ENCODE measurements at places on chromosomes 7 and 10.

DNA sequence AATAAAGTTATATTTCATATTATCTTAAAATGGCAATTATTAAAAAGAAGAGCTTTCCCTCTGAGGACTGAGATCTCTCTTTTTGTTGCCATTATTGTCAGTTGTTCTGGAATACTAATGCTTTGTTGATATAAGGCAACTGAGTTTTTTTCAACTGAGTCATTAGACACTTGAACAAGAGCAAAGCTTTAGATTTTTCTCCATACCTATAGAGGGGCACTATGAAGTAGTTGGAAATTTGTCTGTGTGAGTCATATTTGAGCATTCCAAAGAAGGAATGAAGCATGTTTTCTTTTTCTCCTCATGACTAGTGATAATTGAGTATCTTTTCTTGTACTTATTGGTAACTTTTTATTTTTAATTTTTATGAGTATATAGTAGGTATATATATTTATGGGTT is 24.5 kb downstream of the RPA3 start:
- DNase-seq = no peak

DNA sequence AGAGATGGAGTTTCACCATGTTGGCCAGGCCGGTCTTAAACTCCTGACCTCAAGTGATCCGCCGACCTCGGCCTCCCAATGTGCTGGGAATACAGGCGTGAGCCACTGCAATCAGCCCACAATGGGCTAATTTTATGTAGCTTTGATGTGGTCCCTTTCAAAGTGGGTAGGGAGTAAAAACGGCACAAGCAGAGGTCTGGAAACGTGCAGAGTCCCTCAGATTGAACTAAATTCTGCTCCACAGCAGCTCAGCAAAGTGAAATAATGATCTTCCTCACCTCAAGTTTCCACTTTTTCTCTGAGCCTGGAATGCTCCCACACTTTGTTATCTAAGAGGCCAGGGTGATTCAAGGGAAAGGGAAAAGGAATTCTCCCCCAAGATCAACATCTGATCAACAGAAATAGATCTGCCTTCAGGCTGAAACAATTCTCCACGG is 6.1 kb downstream of the CCDC3 start:
- no peak for DNase-seq

GRCh38 chr7:82029236-82029913 is 259.5 kb upstream of the HGF start:
- DNase-seq = no peak

DNA sequence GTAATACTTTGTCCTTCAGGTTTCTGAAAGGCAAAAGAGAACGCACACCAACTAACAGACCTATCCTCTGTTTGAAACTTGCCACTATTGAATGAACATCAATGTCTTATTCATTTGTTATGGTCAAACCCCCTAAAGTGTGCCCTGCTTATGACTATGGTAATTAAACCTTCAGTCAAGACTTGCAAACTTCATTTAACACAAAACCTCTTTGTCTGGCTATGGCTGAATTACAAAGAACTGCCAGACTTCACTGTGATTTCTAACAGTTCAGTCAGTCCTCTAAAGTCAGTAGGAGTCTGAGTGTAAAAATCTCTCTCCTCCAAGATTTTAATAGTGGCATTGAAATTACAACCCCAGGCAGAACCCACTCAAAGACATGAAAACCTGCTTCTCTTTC is 702.5 kb upstream of the LRRN3 start:
- no peak for DNase-seq

DNA sequence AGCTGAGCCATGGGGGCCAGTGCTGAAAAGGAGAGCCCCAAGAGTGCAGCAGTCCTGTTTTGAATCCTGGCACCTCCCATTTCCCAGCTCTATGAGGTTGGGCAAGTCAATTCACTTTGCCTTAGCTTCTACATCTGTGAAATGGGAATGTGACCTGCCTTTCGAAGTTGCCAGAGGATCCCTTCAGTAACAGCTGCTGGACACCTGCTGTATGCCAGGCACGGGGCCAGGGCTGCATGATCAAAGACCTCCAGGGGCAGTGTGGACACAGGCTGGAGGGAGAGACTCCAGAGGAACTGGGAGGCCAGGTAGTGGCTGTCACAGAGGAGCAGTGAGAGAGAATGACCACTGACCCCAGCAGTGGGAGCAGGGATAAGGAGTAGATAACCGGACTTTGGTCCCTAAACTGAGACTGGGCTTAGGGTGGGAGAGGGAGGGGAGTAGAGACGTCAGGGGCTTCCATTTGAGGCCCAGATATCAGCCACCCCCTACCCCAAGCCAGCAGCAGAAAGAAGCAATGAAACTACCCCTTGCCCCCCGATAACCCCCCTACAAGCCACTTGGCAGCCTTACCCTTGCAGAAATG is 45.2 kb downstream of the SRRM3 start:
- DNase-seq = no peak

DNA sequence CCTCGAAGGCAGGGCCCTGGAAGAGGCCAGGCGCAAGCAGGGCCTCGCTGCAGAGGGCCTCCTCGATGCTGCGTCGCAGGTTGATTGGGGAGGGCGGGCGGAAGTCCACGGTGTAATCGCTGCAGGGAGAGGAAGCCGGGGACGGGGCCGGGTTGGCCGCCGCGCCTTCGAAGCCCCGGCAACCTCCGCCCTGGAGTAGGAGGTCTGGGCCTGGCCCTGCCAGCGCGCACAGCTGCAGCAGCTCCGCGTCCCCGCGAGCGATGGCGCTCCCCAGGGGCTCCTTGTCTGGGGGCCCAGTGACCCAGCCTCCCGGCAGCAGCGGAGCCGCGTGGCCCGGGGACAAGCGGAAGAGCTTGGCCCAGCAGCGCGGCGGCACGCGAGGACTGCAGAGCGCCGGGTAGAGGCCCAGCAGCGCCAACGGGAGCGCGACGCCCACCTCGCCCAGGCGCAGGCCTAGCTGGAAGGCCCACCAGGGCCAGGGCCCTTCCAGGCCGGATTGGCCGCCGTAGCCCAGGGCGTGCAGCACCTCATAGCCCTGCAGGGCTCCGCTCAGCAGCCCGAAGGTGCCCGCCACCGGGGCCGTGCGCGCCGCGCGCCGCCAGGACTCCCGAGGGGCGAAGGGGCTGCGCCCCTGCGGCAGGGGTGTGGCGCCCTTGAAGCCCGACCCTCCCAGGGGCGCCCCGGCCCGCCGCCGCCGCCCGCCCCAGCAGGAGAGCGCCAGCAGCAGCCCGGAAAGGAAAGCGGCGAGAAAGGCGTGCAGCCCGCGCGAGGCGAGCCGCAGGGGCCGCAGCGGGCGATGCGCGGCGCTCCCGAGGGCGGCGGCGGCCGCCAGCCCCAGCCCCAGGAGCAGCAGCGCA is 7.8 kb upstream of the RBM28 start:
- no peak for DNase-seq

DNA sequence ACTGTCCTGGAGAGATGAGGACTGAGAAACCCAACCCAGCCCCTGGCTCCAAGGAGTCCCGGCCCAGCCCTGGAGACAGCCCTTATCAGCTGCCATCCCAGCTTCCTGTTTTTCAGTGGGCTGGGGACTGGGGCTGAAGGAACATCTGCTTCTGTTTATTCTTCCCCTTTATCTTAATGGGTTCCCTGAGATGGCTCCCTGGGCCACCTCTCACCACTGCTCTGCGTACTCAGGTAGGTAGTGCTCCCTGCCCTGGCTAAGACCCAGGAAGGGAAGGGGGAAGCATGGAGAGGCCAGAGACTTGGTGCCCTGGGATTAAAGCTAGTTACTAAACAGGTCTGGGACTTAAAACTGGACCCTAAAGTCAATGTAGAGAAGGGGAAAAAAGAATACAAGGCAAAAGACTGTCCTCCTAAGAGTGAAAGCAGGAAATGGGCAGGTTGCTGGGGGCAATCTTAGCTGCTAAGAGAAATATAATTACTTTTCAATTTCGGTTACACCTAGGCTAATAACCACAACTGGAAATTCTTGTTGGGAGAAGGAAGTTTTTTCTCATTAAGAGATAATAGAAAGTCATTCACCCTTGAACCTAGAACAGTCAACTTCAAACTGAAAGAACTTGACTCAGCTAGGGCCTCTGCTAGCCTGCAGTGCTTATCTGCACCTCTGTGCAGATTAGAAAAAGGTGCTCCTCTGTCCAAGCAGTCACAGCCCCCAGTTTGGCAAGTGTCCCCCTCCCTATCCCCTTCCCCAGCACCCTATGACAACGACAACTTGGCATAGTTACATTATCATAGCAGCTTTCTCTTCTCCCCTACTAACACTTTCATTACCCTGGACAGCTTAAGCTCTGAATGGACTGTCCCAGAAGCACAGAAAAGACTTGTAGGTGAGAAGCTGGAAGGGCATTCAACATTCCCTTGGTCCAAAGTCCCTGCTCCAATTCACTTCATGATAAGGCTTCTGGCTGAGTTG is 65.6 kb upstream of the KDM7A start:
- DNase-seq = no peak

DNA sequence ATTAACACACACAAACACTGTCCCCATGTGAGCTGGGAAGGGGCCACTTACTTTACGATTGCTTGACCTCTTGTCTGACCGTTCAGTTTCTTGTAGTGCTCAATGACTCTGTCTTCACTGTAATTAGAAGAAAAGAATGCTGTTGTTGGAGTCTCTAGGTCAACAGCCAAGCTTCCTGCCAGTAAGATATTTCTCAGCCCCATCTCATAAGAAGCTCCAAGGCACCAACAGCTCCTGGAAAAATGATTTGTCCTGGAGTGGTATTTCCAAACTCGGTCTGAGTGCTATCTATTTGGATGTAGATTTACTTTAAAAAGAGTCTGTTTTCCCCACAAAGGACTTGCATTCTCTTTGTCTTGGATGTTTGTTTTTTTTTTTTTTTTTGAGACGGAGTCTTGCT is 153.7 kb downstream of the PRPF18 start:
- no peak for DNase-seq

DNA sequence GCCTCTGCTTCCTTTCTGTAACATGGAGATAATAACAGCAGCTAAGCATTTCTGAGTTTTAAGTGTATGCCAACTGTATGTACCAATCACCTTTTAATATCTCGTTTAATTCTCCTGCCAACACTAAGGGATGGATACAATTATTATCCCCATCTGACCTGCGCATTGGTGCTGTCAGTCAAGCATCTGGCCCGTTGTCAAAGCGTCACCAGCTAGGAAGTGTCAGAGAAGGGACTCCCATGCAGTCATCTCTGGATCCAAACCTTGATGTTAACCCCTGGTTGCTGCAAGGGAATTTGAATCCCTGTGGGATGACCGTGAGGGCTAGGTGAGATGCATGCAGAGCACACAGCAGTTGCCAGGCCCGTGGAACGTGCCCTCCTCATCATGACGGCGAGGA is 506.8 kb downstream of the SDK1 start:
- DNase-seq = no peak

All from brain pericyte (primary cell).